ENCODE measurements at places on chromosomes 1 and 21.

DNA sequence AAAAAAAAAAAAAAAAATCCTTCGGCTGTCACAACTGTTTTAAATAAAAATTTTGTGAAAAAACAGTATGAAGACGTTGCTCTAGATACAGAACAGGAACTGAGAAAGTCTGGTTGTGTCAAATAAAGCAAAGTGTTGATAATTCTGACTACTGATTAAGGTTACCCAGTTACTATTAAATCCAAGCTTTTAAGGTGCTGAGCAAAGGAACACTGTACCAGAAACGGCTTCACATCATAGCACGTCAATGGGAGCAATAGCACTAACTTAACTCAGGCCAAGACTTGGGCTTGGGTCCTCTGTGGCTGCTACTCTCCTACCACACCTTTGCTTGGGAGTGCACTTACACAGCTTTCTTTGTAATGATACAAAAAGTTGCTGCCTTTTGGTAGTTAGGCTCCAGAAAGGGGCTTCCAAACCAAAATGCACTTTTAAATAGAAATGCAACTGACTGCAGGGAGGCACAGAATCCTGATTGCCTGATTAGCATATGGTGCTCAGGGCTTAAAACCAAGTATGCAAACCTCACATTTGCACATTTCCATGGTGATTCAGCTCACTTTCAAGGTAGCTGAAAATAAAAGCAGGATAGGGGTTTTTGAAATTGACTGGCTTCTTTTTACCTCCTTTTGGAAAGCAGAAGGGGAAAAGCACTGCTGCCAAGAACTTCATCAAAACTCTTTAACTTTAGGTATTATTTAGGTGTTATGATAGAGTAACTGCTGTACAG lies 6.3 kb downstream of the MCL1 start:
- no peak for DNase-seq

- DNase-seq = no peak
These were observed 12.0 kb downstream of the ERVH48-1 start for GRCh38 chr21:42913476-42913875.

GRCh38 chr21:41112740-41113692 lies 54.9 kb upstream of the BACE2 start:
- peak; percentile 31 for DNase-seq

GRCh38 chr1:99110140-99111041 lies 105.7 kb upstream of the PLPPR5 start:
- DNase-seq = no peak

DNA sequence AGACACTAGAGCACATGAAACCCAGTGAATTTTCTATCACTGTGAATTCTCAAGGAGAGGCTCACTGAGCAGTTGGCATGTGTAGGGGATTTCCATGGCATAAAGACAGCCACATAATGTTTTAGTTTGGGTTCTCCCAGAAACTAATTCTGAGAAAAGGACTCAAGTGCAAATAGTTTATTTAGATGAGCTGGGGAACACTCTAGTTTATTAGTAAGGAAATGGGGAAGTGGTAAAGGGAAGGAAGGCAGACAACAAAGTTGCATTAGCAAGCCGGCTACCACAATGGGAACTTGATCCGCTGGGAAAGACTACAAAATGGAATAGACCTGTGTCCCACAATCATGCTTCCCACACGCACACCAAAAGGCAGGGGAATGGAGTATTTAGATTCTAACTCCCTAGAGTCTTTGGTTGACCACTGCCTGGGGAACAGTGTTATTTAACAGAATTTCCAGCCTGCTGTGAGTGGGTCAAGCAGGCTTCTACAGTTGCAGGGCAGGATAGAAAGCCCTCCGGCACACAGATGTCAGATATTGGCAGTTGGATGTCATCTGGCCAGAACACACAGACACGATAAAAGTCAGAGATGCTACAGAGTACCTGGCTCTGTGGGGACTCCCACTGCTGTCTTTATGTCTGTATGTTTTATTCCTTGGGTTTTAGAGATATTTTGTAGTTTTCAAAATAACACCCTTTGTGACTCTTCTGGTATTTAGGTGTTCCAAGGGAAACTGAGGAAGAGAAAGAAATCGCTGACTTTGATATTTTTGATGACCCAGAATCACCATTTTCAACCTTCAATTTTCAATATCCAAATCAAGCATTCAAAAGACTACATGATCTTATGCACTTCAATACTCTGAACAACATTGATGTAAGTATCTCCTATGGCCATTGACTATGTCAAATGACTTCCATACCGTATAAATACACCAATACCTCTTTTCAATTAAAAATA lies 150.1 kb downstream of the PLA2G4A start:
- DNase-seq = no peak

DNA sequence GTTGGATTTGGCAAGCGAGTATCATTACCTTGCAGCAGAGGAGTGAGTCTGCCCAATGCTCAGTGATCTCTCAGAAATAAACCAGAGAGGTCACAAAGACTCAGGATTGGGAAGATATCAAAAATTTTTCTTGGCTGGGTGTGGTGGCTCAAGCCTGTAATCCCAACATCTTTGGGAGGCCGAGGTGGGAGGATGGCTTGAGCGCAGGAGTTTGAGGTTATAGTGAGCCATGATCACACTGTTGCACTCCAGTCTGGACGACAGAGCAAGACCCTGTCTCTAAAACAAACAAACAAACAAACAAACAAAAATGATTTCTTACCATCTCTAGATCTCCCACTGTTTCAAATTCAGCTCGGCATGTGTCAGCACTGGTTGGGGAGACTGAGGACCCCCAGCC lies 13.3 kb upstream of the BECN2 start:
- no peak for DNase-seq

GRCh38 chr1:26787381-26787705 lies 407 bp upstream of the PIGV start:
- DNase-seq = no peak

DNA sequence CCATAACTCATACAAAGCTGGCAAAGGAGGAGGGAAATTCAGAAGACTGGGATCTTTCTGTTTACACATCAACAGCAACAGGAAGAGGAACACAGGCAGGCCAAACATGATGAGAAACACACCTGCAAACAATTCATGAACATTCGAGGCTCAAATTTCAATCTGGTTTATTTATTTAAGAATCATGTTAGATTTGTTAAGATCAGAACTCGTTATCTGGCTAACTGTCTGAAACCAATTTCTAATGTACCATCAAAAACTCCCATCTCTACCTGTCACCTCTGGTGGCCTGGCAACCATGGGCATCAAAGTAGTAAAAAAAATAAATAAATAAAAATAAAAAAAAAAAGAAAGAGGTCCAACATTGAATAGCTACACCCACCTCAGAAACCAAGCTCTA lies 9.8 kb downstream of the LBR start:
- no peak for DNase-seq

DNA sequence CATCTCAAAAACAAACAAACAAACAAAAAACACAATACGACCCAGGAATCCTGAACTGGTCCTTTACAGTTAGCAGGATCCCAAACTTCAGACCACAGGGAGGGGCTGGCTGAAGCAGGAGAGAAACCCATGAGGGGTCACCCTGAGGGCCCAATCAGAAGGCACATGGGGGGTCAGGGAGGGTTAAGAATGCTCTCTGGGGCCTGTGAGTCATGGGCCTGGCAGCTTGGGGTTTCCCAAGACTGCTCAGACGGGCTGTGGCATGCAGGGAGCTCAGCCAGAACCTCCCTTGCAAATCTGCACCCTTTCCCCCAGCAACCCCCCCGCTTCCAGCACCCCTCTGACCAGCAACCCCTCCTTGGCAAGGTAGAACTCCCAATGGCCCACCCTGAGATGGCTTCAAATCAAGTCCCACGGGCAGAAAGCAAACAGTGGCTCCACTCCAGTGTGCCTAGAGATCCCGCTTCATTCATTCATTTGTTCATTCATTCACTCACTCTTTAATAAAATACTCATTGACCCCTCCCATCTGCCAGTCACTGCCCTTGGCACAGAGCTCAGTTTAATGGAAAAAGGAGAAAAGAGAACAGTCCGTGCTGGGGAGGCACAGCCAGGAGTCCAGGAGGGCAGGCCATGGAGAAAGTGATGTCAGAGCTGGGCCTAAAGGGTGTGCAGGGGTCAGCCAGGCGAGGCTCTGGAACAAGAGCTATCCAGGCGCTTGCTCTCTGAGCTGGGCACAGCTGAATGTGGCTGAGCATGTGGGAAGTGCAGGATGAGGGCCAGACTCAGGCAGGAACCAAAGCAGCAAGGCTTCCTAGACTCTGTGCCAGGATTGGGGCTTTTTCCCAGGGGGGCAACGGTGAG lies 8.2 kb downstream of the UQCRHL start:
- DNase-seq = no peak

DNA sequence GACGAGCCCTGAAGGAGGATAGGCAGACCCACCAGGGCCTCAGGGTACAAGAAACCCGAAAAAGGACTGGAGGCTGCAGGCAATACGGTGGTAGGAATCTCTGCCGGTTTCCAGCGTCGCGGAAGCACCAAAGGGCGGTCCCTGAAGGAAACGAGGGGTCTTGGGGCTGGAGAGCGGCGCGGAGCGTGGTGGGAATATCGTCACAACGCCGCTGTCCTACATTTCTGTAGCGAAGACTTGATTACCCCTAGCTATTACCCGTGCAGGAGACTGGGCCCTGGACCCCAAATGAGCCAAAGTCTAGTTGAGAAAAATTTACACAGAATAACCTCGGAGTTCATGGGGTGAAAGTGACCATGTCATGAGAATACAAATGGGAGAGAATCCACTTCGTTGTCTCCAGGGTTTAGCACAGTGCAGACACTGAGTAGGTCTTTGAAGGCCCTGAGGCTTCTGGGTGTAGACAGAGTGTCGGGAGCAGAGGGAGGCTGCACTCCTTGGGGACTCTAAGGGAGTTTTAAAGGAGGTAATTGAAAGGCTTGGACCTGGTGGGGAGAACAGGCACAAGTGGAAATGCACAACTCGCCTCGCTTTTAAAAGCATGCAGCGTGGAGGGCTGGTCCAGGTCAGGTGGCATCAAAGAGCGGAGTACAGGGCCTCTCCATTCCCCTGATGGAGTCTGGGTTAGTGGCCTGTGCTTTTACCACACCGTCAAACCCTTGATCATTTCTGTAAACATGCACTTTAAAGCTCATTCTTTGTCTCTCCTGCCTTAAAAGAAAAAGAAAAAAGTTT lies 1.5 kb downstream of the ATP1A1 start:
- DNase-seq = peak; percentile 44

DNA sequence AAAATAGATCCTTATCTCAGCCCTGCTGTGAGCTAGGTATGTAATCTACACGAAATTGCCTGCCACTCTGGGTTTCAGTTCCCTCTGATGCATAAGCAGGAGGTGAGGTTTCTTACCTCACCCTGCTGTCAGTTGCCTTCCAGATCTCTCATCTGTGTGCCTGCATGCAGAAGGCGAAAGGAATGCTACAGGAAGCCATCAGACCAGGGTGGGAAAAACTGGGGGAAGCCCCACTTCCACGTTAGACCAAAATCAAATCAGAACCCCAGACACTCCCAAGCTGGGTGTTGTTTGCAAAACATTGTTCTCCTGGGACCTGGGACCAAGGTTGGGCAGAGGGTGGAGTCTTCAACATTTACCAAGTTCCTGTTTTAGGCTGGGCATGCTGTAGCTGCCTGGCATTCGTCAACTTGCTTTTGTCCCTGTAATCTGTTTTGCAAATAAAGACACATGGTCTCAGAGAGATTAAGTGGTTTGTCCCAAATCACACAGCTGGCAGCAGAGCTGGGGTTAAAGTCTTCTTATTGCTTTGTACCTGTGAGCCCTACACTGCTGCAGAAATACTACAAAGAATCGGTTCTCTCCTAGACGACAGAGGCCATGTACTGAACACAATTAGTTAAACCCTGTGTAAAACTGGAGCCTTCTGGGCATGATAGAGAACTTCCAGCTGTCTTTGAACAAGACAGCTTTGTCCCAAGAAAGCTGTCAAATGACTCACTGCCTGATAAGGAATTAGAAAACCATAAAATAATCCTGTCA lies 389.7 kb upstream of the RUNX1 start:
- DNase-seq = no peak

- peak; percentile 85 for DNase-seq
These were observed 527 bp downstream of the MACO1 start for GRCh38 chr1:25430967-25431881.

DNA sequence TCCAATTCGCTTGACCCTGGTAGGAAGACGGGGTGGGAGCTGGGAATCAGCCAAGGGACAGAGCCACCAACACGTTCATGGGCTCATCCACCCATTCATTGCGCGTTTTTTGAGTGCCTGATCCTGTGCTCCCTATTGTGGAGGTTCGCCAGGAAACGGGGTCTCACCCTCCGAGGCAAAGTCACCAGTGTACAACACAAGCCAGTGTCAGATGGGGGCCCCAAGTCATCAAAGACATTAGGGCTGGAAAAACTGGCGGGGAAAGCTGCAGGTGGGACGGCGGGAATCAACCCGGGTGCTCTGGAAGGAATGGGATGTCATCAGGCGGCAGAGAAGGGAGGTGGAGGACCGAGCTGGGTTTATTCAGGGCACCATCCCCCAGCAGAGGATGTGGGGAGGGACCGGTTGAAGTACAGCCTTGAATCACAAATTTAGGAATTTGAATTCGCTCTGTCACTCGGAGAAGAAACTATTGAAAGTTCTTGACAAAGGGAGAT lies 667 bp upstream of the NID1 start:
- no peak for DNase-seq

GRCh38 chr1:35845766-35846165 lies 37.2 kb upstream of the AGO1 start:
- peak; percentile 11 for DNase-seq

- no peak for DNase-seq
These were observed 48.8 kb upstream of the GJA5 start for GRCh38 chr1:147809236-147809635.

GRCh38 chr1:229171934-229172333 lies 99.0 kb upstream of the RAB4A start:
- DNase-seq = no peak

- DNase-seq = peak; percentile 63
These were observed 79.0 kb downstream of the GALNT2 start for GRCh38 chr1:230145953-230146476.

DNA sequence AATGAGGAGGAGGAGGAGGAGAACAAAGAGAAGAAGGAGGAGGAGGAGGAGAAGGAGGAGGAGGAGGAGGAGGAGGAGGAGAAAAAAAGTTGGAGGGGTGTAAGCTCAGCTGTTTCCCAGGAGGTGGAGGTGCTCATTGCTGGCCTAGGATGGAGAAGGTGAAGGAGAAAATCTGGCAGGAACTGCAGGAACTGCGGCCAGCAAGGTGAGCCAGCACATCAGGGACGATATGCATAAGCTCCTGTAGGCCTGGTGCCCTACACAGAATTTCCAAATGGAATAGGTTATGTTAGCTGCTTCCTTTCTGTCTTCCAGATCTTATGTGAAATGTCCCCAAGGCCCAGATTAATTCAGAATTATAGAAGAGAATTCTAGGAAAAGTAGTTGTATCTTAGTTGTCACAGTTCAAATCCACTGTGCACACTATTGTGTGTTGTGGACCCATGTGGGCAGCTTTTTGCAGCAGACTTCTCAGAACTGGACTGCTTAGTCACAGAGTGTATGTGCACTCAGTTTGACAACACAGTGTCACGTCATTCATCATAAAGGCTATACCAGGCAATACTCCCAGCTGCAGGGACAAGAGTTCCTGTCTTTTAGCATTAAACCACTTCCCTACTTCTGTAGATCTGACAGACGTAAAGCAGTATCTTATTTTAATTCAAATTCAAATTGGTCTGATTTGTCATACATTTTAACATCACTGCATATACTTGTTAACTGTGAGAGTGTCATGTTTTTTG lies 303.7 kb downstream of the HLX start:
- DNase-seq = no peak
